H1 (cell line): ENCODE measurements at places on chromosomes 11 and 22. TPM values are rescaled to one million over a fixed set of nuclear protein-coding genes. Genes with fewer than 3 reads are reported as not detected.

- DNase-seq: no peak
These were observed 148.0 kb upstream of the B3GAT1 start for GRCh38 chr11:134560066-134560465.

The MICAL2 gene
- 4.1 and 4.2 TPM in 2 replicates for total RNA-seq

The EFEMP2 gene
- total RNA-seq: 8.8 and 9.7 TPM in 2 replicates

The SSH3 gene
- 19.8 and 23.6 TPM in 2 replicates for total RNA-seq

The TUB gene
- 29.9 and 31.3 TPM in 2 replicates for total RNA-seq
